Vagina (tissue), 2 donors: ENCODE measurements at places on chromosomes 5 and 9. TPM values are rescaled to one million over a fixed set of nuclear protein-coding genes. Genes with fewer than 3 reads are reported as not detected.

Gene CTXN3
- total RNA-seq: not detected

GRCh38 chr9:117365438-117365837 is 49.4 kb downstream of the ASTN2 start:
- no peak for DNase-seq

Gene SLCO6A1
- not detected for total RNA-seq

- no peak for DNase-seq
Observed at GRCh38 chr9:91332546-91333231, 29.0 kb downstream of the AUH start.

Gene KCNT1
- not detected for total RNA-seq

Gene PGGT1B
- total RNA-seq: 5.6 TPM

Gene FBLL1
- total RNA-seq: not detected

- no peak for DNase-seq
Observed at GRCh38 chr5:157540707-157541446, 34.7 kb downstream of the ADAM19 start.

DNA sequence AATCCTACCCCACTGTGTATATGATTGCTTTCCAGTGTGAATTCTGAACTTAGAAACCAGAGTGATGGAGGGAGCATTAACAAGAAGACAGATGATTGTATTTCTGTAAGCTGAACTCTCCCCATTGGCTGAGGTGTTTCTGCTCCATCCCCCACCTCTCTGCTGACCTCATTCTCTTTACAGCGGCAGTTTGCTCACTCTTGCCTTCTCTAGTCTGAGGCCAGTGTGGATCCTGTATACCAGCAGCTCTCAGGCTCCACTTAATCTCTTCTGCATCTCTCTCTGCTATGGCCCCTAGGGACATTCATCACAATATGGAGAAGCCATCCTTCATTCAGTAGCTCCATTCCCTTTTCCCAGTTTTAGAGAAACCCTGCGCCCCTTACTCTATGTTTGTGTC is 358.8 kb downstream of the MAN2A1 start:
- DNase-seq: no peak

DNA sequence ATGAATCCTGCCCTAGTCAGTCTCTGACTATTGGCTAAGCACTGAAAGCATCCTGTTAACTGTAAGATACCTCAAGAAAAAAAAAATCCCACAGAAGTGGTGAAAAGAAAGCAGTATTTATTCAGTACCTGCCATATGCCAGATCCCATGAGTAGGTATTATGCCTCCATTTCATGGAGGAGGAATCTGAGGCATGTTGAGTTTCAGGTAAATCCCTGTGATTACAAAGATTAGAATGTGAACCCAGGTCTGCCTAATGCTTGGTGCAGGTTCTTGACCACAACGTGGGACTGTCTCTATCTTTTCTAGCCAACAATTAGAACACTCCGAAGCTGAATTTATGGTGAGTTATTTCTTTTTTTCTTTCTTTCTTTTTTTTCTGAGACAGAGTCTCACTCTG is 30.9 kb downstream of the SH3RF2 start:
- DNase-seq: no peak

DNA sequence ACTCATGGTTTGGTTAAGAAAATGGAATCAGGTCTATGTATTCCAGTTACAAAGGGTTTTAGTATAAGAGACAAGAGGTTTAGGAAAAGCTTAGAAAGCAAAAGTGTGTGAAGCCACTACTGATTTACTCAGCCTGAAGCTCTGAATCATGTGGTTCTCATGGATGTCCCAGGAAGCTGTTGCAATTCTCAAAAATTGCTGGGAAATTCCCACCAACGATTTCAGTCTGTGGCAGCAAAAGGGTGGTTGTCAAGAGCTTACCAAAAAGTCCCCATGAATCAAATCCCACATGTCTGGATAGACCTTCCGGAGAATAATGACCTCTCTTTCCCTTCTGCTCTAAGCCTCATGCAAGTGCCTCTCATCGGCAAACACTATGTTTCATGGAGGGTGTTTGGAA is 929.9 kb downstream of the TLE4 start:
- DNase-seq: no peak

DNA sequence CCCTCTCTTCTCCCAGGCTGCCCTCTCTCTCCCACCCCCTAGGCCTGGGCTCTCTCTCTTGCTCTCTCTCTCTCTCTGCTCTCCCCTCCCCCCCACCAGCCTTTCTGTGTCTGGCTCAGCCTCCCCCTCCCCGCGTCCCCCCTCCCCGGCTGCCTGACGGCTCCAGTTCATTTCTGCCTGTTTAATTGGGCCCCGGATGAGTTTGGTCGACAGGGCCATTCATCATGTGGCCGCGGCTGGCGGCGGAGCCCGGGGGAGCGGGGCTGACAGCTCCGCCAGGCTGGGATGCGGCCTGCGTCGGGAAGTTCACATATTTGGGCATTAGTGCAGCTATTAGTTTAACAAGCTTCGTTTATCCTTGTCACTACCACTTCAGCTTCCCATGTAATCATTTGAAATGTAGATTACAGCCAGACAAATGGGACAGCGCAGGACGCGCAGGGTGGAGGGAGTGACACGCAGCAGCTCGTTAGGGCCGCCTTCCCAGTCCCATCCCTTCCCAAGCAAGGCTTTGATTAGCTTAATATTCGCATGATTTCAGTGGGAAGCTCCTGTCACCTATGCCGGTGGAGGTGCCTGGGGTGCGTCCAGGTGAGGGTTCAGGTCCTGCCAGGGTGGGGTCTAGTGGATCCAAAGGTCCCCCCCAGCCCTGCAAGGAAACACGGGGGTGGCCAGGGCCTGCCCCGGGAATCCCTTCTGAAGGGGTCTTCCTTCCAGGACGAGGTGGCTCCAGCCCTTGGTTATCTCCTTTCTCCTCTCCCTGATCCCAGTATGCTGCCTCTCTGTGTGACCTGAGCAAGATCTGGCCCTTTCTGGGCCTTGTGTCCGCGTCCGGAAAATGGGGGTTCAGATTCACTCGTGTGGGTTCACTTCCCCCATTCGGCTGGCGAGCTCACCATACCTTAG is 214.8 kb downstream of the PAX5 start:
- DNase-seq: no peak

- DNase-seq: no peak
Observed at GRCh38 chr9:131826966-131827525, 87.2 kb upstream of the RAPGEF1 start.

Gene OR1Q1
- total RNA-seq: not detected

DNA sequence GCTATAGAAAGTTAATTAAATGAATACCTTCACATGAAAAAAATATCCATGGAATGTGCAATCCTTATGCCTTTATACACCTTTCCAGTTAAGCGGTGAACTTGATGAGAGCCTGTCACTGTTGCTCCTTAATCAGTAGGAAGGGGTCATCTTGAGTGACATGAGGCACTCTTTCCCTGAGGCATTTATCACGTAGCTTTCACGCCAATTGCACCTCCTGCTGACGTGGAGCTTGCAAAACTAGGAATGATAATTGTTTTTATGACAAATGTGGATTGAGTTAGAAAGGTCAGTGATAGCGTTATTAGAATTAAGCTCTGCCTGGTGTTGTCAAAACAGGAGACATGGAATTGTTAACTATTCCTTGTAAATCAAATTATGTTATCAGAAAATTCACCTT is 79.7 kb downstream of the SLF1 start:
- DNase-seq: no peak

DNA sequence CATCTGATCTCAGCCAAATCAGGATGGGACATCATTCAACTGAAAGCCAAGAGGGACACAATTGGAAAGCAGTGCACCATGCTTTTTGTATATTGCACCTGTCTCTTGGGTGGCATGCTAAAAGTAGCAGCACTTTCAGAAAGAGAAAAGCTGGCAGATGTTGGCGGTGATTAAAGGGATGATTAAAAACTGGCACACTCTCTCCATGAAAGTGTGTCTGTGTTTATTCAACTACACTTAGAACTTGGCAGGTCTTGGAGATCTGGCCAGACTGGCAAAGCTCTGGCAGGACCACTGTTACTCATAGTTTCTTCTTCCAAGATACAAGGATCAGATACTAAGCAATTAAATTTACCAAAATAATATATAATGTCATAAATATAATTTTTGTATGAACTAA is 112.9 kb upstream of the ELAVL2 start:
- DNase-seq: no peak

- no peak for DNase-seq
Observed at GRCh38 chr5:65020492-65020891, 251.8 kb downstream of the CWC27 start.

GRCh38 chr5:55864606-55865541 is 13.7 kb downstream of the IL31RA start:
- DNase-seq: no peak

- DNase-seq: no peak
Observed at GRCh38 chr5:491119-491855, 33.0 kb downstream of the SLC9A3 start.

Gene CORO2A
- 17.4 TPM for total RNA-seq

Gene NDST1
- total RNA-seq: 73.9 TPM

DNA sequence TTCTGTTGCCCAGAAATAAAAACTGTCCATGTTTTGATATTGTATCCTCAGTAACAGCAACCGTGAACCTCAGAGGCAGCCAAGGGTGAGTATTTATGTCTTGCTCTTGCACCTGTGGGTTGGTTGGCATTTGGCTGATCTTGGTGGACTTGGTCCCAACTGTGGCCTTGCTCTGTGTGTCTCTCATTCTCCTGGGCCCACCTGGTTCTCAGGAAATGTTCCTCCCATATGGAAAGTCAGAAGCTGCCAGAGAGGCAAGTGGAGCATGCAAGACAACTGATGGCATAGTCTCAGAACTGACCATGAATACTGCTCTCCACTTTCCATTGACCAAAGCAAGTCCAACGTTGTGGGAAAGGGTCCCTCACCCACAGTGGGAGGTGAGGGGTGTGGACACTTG is 13.6 kb upstream of the NINJ1 start:
- DNase-seq: no peak

GRCh38 chr5:96717874-96718273 is 55.7 kb downstream of the CAST start:
- DNase-seq: no peak

- no peak for DNase-seq
Observed at GRCh38 chr9:130715270-130715669, 21.7 kb downstream of the EXOSC2 start.

DNA sequence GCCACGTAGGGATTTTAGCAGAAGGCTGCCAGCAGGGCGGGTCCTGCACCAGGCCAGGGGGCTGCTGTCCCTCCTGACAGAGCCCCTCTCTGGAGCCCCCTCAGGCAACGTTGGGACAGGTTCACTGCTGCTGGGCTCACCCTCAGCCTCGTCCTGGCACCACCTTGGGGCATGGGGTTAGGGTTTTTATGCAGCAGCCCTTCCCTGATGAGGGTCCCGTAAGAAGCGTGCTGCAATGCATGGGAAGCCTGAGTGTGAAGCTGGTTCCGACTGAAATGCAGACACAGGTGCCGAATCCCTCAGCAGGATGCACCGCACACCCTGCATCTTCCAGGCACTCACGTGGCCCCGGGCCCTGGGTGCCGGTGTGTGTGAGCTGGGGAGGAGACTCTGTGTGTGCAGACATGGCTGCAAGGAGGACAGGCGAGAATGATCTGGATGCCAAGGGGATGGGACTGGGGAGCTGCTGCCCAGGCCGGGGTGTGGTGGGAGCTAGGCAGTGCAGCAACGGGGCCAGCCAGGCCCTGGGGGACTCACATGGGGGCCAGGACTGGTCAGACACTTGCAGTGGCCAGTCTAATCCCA is 27.1 kb downstream of the ZDHHC11B start:
- DNase-seq: peak; percentile 83

DNA sequence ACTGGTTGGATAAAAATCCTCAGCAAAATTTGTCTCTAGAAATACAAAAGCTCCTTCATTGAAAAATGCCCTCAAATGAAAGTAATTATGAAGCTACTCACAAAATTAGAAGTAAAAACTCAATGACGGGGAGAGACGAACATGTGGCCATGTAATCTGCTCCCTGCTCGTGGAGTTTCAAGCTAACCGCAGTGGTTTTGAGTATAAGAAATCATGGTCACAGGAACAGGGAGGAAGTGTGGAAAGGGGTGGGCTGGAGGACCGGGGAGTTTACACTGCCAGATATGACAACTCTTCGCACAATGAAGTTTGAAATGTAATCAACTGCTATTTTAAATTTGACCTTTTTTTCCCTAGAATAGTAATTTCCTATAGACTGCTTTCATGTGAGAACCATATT is 765.4 kb upstream of the DMAC1 start:
- no peak for DNase-seq

DNA sequence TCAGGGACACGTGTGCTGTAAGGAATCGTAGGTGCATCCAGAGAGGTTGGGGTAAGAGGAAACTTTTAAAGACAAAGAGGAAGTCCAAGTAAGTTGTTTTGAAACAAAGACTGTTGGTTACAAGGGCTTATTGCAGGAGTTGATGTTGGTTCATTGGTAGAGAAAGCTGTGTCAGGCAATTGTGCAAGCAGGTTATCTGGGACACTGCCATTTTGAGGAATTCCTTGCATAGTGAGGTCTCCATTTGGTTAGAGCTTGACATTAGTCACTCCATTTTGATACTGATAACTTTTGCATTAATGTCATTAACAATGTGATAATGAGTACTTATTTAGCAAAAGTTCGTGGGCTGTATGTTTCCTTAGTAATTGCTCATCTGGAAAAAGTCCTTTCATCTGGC is 24.9 kb downstream of the CNOT6 start:
- DNase-seq: no peak

- DNase-seq: no peak
Observed at GRCh38 chr5:132099076-132099748, 25.6 kb downstream of the CSF2 start.

GRCh38 chr9:37201581-37201980 is 81.2 kb downstream of the ZCCHC7 start:
- no peak for DNase-seq
